Activated T-cell treated with anti-CD3 and anti-CD28 coated beads for 1 hour (primary cell): ENCODE measurements at places on chromosomes 4 and X.

- DNase-seq: no peak
Observed at GRCh38 chr4:65592089-65592488, 78.2 kb downstream of the EPHA5 start.

DNA sequence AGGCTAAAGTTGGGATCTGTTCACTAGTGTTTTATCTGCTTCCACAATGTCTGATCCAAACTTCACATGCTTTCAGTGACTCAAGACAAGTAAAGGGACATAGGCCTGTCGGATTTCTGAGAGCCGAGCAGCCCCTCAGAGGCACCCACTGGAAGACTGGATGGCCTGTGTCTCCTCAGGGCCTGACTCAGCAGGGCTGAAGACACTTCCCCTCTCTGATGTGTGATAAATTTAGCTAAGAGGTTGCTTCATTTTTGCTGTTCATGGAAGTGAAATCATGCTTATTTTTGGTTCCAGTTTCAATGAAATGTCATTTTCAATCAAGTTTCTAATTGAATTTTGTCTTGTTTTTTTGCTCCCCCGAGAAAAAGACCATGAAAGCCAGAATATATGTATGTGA is 93.7 kb downstream of the MXRA5 start:
- no peak for DNase-seq

- no peak for DNase-seq
Observed at GRCh38 chr4:73410916-73411730, 7.0 kb downstream of the ALB start.

DNA sequence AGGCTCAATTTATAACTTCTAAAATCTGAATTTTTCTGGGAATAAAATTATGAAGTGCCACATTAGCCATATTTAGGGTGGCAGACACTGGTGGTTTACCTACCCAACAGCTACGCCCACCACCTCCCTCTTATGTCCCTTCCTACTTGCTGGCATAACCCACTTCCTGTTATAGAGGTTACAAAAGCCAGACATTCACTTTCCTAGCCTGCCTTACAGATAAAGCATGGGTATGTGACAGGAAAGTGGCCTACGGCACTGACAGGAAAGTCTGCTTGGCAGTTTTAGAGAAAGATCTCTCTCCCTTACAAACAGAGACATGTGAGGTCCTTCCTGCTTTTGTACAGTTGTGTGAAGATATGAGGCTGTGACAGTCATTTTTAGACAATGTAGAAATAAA is 12.4 kb downstream of the DDX53 start:
- DNase-seq: no peak

DNA sequence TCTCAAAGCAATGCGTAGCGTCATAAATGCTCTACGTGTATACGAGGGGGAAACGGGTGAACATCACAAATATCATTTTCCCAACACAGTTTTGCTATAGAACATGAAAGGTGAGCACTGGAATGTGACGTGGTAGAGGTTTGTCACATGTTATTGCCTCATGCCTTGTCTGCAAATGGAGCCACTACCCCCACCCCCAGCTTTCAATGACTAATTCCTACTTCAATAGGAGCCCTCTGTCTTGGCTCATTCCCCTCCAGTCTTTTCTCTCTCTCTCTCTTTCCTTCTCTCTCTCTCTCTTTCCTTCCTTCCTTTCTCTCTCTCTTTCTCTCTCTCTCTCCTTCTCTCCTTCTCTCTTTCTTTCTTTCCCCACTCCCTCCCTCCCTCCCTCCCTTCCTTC is 127.0 kb downstream of the STOX2 start:
- DNase-seq: no peak

DNA sequence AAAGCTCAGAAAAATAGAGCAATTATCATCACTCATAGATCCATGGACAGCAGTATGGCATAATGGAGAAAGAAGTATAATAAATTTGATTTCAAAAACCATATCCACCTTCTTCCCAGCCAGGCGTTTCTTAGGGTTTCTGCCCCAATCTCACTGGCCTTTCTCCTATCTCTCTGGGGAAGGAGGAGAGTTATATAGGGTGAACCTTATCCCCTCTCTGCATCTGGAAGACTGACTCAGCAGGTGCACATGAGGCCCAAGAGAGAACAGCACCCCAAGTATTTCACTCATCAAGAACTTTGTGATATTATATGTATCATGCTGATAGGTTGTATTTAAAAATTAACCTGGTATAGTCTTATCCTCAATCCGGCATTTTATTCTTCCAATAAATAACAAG is 318.8 kb upstream of the RASGEF1B start:
- no peak for DNase-seq

GRCh38 chrX:153674219-153674851 is 722 bp upstream of the PNCK start:
- DNase-seq: no peak

DNA sequence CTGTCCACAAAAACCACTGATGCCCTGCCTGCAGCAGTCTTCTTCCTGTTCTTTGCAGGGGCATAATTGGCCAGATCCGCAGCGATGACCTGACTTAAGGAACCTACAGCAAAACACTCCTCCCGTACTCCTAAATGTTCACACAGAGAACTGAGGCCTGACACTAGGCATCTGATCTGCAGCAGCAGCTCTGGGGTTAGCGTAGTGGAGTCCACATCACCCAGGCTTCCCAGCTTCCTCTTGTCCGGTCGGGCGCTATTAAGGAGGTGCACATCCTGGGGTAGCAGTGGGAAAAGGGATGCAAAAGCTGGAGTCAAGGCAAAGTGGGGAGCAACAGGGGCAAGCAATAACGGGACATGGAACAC is 758 bp downstream of the SCFD2 start:
- no peak for DNase-seq

DNA sequence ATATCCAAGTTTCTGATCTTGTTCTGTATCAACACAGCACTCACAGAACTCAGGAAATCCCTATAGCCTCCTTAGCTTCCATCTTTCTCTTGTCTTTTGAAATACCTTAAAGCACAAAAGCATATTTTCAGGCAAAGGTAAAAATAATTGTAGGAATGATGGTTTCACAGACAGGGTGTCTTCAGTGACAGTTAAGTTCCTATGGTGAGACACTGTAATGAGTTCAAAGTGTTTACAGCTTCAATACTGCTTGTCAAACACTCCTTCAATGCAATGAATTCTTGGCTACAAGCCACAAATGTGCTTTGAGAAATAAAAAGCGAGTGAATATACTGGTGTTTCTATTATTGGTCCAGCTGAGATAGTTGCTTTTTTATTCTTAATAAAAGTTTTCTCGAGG is 466.0 kb downstream of the DMD start:
- DNase-seq: no peak

DNA sequence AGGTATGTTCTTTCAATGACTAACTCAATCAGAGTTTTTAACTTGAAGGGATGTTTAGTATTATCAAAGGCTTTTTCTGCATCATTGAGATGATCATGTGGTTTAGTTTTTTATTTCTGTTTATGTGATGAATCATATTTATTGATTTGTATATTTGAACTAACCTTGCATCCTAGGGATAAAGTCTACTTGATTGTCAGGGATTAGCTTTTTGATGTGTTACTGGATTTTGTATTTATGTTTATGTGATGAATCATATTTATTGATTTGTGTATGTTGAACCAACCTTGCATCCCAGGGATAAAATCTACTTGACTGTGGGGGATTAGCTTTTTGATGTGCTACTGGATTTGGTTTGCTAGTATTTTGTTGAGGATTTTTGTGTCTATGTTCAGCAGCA is 615.4 kb upstream of the GRID2 start:
- no peak for DNase-seq

- DNase-seq: peak; percentile 28
Observed at GRCh38 chrX:154327038-154327820, 31.6 kb downstream of the TKTL1 start.

DNA sequence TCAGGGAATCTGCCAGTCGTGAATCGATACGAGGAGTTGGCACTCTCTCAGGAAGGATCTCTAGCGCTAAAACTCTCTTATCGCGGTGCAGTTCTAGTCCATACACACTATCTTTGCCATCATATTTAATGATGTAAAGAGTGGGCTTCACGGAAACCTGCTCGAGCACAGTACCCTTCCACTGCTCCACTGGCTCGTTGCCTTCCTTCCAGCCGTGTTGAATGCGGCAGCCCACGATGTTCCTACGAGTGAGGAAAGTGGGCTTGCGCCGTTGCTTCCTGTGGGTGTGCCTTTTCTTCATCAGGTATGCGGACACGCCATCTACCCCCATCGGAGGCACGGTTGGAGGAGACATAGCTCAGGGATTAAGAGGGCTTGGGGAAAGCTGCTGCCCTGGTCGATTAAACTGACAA is 661 bp downstream of the SPIN4 start:
- peak; percentile 3 for DNase-seq

GRCh38 chr4:23504083-23504482 is 385.8 kb downstream of the PPARGC1A start:
- no peak for DNase-seq

DNA sequence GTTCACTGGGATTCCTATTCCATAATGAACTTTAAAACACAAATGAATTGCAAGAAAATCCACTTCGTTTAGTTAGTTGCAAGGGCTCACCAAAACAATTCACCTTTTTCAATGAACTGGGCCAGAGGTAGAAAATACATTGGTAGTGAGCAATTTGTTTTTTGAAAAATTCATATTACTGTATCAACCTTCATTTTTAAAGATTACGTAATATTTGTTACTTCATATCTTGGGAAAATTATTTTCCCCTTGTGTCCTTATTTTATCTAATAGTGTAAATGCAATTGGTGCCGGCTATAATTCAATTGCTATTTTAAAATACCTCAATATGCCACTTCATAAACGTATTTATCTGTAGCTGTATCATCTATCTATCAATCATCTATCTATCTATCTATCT is 41.5 kb downstream of the MFAP3L start:
- DNase-seq: no peak

DNA sequence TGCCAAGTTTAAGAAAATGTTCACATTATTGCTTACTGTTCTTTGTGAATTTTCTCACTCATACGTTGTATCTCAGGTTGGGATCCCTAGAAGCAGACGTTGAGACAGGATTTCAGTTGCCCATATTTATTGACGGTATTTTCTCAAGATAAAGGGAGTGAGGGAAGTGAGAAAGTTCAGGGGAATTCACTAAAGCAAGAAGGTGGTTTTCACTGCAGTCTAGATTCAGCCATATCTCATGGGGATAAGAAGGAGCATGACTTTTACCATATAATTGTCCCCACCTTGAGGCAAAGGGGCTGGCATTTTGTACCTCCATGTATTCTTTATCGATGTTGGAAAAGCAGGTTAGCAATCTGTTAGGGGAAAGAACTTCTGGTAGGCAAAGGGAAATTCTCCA is 543.0 kb downstream of the CCSER1 start:
- DNase-seq: no peak

GRCh38 chrX:13658602-13659001 is 5.7 kb downstream of the TCEANC start:
- DNase-seq: no peak

- DNase-seq: no peak
Observed at GRCh38 chr4:3865986-3866812, 100.0 kb downstream of the ADRA2C start.

DNA sequence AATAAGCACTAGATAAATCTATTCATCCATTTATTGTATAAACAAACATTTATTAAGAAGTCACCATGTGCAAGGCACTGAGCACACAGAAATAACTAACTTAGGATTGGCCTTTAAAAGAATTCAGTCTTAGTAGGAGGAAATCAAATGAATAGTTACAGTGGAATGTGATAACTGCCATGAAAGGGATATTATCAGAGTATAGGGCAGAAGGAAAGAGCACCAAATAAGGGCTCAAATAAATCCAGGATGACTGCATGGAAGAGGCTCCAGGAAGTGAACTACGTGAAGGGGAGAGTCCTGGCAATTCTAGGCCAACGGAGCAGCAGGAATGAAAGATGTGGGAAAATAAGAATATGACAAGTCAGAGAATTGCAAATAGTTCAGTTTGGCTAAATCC is 406.0 kb downstream of the INPP4B start:
- no peak for DNase-seq

DNA sequence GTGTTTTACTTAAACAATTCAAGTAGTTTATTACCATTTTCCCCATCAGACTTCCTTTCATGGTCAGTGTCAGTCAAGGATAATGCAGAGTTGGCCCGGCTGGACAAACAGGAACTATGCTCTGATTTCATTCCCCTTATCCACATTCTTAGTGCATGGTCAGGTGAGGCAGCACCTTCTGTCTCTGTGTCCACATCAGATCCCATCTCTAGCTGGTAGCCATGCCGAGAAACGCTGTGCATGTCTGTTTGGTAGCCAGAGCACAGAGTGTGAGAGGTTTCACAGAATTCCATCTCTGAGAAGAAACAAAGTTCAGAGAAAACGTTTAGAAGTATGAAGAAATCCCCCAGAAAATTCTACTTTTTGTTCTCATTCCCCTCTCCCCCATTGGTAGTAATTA is 423.7 kb upstream of the TEX13C start:
- DNase-seq: no peak

- no peak for DNase-seq
Observed at GRCh38 chr4:145830699-145831098, 107.9 kb downstream of the ZNF827 start.

GRCh38 chr4:159018062-159018629 is 84.7 kb upstream of the RAPGEF2 start:
- no peak for DNase-seq

GRCh38 chr4:85152480-85152879 is 186.0 kb upstream of the WDFY3 start:
- DNase-seq: no peak

DNA sequence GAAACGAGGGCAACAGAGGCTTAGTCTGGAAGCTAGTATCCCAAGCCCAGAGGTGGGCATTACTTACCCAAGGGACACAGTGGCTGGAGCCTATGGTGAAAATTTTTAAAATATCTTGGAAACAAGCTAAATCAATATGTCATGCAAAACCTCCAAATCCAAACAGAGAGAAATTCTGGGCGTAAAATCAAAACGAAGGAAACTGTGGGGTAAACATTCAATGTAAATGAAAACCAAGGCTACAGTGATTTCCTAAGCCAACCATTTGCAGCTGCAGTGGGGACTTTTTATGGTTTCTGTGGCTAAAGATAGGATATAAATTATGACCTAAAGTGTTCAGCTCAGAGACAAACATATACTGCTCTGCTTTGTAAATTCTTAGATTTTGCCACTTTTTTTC is 507.7 kb upstream of the DIAPH2 start:
- DNase-seq: no peak

DNA sequence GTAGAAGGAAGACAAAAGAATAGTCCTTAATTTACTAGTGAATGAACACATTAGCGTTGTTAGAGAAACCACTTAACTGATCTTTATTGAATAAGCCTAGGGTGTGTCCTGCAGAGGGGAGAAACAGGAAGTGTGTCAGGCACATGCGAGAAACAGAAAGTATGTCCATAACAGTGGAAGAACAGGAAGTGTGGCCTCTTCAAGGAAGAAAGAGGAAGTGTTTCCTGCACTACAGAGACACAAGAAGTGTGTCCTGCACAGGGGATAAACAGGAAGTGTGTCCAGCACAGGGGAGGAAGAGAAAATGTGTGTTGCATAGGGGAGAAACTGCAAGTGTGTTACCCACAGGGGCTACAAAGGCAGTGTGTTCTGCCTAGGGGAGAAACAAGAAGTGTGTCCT is 539.6 kb upstream of the PRKX start:
- DNase-seq: no peak
